ENCODE measurements at places on chromosomes 13 and 19.

DNA sequence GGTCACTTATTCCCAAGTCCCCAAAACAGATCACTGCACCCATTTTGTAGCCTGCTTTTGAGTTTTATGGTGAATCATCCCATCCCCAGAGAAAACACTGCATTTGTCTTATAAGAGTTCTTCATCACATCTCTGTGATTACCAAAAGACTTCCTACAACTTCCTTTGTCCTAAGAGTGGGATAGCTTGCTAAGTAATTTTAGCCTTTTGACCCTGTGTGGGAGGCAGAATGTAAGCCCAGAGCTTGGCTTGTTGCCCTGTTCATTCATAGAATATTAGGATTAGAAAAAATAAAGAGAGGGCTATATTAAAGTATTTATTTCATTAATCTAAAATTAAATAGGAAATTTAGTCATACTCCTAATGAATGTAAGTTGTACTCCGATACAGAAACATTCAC, 213.3 kb downstream of the MZT1 start:
- no peak for DNase-seq

GRCh38 chr19:48959341-48960239, 4.9 kb downstream of the BAX start:
- DNase-seq, result no peak

GRCh38 chr13:99800951-99801350, 170.6 kb downstream of the ZIC5 start:
- no peak for DNase-seq

DNA sequence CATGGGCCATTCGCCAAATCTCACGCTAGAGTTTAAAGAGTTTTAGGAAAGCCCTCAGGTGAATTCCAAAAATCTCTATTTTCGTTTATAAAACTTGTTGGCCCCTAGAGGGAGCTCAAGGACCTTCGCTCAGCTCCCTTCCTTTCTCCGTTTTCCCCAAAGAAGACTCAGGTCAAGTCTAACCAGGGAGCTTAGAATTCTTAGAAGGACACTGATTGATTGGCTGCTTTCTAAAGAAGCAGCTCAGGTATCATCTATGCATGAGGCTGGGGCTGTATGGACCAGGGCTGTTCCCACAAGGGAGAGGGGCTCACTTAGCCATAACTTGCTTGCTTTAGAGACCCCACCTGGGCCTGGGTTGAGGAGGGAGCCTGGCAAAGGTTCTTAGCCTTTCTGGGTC, 20.5 kb downstream of the DZIP1 start:
- DNase-seq, result peak; percentile 14

GRCh38 chr19:42254850-42255765, at the start of gene ERF:
ERF (minus strand) TSS chr19:42255128; CDS start chr19:42254999, 129 bp downstream.
- peak; percentile 96 for DNase-seq

DNA sequence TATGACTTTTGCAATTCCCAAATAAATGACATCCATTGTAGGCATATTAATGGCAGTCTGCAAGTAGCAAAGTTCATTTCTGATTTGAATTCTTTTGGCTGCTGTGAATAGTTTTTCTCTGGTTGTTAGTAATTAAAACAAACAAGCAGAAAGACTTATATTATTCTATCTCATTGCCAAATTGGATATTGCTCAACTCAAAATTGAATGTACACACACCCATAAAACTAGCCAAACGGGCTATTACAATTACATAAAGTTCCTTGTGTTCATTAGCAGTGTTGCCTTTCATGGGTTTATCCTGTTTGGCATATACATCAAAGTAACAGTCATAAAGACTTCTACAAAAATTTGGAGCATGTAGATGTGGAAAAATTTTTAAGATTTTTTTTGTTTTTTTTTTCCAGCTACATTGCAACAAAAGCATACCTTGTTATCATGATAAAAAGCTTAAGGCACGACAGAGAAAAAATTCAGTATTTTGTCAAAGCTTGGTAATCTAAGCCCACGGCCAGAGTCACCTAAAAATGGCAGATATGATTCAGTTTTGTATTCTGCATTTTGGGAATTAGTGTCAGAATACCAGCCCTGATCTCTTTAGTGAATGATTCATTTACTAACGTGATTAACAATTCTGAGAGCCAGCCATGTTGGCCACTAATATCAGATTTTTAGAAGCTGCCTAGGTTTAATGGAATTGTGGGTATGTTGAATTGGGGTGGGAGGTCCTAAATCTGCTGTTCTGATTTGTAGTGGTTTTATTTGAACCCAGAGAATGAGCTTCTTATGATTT, 108.4 kb downstream of the KLF5 start:
- no peak for DNase-seq

DNA sequence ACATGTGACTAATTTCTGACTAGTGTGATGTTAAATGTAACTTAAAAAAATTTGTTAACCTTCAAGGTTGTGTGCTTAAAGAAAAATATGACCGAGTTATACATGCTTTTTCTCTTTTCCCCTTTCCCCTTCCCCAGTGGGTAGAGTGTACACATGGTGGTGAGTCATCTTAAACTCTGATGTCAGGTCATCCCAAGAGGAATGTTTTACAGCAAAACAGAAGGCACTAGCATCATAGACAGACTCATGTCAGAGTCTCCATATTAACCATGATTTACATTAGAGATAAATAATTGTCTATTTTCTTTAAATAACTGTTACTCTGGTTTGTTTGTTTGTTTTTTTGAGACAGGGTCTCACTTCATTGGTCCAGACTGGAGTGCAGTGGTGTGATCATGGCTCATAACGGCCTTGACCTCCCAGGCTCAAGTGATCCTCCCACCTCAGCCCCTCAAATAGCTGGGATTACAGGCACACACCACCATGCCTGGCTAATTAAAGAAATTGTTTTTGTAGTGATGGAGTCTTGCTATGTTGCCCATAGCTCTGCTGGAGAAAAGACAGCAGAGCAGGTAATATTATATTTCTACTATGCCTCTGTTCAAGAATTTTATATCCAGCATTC, 160.4 kb upstream of the PCDH9 start:
- DNase-seq, result no peak

GRCh38 chr19:13095934-13096927, 6.4 kb downstream of the LYL1 start:
- DNase-seq, result no peak

DNA sequence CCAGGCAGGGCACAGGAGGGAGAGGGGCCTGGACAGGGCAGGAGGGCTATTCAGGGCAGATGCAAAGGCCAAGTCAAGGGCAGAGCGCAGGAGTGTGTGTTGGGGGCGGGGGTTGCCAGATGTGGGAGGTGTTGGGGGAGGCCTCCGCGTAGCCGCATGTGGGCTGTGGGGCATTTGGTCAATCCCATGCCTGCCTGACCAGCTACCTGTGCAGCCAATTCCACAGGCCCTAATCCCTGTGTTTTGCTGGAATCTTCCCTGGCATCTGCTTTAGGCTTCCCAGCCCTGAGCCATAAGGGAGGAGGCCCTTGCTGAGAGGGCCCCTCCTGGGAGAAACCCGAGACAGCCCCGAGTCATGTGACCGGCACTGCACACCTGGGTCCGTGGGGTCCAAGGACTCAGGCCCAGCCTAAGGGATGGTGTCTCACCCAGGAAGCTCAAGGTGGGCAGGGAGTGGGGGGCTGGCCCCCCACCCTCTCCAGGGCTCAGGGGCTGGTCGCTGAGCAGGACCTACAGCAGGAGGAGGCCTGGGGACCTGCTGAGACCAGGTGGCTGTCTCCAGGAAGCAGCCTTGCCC, 20.3 kb downstream of the RFX1 start:
- no peak for DNase-seq

- no peak for DNase-seq
Observed at GRCh38 chr13:36528105-36528504, 95.8 kb downstream of the CCNA1 start.

DNA sequence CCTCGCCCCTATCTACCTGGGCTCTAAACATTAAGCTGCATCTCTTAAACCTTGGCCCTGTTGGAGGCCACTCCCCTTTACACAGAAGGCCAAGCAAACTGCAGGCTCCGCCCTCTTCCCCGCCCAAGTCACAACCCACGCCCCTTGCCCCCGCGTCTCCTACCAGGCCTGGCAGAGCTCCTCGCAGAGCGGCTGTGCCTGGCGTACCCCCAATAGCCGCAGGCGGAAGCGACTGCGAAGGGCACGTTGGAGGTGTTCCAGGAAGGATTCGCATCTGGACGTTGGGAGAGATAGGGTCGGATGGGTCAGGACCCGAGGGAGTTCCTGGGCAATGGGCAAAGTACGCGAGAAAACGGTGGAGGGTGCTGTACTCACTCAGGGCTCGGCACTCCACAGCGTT, 5.9 kb downstream of the RTBDN start:
- DNase-seq, result peak; percentile 42

DNA sequence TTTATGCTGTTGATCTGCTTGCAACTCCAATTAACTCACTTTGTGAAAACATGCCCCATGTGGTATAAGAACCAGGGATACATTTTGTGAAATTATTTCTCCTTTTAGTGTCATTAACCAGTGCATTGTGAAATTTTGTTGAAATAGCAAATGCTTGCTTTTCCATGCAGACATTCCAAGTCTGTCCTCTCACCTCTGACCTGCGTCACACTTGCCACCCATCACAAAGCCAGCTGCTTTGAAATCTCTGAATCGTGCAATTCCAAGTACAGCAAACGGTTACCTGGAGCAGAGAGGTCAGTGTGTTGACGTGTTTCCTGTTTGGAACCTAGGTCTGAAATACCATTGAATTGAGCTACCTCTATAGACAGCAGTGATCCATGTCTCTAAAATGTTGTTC, 4.9 kb upstream of the SLC25A15 start:
- DNase-seq, result no peak

GRCh38 chr13:113566227-113566561, 18.4 kb upstream of the TFDP1 start:
- peak; percentile 7 for DNase-seq

DNA sequence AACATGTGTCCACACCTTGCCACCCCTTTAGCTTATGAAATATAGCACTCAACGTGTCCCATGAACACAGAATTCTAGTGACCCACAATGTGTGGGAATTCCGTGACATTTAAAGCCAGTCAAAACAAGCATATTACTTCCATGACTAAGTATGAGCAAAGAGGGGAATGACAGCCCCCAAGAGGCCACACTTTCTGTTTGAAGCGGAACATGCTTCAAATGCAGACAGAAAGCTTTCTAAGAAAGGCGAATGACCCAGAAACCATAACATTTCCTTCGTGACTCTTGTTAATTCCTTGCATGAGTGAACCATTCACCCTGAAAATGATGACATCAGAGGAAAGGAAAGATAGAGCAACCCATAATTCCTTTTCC, 122.0 kb upstream of the FNDC3A start:
- DNase-seq, result peak; percentile 11

DNA sequence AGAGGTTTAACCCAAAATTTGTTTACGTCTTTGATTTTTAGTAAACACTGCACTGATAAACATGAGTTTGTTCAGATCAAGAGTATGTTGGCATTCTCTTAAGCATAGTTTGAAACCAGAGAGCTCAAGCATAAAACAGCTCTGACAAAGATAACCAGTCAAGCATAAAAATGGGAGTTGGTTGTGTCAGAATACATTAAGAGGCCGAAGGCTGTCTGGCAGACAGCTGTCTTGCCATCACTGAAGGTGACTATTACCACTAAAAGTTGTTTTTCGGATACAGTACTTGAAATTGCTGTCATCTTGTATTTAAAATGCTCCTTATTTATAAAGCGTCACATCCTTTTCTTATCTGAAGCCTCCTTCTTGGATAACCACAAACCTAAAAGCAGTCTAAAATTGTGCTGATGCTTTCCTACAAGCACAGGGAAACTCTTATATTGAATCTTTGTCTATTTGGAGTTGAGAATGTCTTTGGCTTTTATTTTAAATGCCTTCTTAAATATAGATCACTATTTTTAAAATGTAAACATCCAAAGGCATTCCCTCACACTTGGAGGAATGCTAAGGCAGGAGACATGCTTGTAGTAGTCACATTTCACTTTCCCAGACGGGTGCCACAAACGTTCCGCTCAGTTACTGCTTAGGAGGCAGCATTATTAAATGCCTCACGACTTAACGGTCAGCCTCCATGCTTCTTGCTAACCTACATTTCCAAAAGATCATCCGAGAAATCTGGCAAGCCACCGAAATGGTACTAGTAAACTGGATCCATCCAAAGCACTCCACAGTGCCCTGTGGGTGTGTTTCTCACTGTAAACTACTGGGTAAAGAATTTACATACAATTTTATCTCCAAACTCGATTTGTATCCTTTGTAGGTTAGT, 1.5 kb downstream of the SMAD9 start:
- DNase-seq, result no peak

DNA sequence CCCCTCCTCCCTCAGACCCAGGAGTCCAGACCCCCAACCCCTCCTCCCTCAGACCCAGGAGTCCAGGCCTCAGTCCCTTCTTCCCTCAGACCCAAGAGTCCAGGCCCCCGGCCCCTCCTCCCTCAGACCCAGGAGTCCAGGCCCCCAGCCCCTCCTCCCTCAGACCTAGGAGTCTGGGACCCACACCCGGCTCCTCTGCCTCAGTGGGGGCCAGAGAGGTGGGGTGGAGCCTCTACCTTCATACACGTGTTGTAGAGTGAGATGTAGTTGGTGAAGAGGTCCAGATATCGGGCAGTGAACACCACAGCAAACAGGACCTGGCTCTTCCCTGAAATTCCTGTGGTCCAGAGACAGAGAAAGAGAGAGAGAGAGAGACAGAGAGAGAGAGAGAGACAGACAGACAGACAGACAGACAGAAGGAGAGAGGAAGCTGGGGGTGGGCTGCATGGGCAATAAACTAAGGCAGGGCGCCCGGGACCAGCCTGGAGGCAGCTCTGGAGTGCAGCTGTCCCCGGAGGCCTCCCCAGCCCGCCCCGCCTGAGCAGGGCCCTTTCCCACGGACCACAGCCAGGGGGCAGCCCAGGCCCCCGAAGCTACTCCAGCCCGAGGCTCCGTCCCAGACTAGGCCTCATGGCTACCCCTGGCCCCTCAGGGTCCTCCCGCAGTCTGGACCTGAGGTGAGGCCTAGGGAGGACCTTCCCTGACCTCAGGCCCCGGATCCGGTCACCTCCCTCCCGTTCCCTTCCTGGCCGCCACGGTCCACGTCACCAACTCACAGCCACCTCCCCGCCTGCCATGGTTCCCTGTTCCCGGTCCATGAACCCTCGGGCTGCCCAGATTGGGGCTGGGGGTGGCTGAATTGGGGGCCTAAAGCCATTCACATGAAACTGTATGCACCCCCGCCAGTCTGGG, 907 bp downstream of the KDELR1 start:
- peak; percentile 73 for DNase-seq

DNA sequence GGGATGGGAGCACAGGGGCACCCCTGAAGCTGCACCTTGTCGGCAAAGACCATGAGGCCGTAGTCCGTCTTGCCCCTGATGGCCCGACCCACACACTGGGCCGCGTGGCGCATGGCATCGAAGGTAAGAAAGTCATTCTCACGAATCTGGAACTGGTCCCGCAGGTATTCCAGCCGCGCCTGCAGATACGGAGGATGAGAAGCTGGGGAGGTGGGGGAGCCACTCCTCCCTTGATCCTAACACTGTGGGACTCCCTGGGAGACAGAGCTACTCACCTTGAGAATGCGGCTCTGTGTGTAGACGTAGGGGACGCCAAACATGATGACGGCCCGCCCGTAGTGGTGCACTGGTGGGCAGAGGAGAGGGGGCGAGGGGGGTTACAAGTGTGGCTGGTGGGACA, 11.9 kb downstream of the KLC3 start:
- no peak for DNase-seq

All from stimulated activated naive CD8-positive, alpha-beta T cell treated with anti-CD3 and anti-CD28 coated beads, Interleukin-15, amount 100 ng/mL, for 72 hours (primary cell).